ENCODE measurements at places on chromosomes 5 and 9.

DNA sequence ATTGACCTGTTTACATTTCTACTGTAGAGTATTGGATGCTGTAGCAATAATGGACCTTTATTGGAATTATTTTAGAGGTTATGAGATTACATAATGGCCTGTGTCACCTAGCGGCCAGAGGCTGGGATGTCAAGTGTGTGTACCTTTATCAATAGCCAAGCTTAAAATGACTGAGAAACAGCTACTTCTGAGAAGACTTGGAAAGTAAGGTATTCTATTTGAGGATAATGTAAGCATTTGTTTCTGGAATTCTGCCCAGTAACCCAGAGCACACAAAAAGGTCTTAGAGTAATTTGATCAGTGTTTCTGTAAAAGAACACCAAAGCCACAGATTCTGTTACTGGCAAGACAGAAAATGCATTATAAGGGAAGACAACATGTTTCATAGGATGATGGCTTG is 116.8 kb downstream of the MACIR start:
- DNase-seq, result no peak

DNA sequence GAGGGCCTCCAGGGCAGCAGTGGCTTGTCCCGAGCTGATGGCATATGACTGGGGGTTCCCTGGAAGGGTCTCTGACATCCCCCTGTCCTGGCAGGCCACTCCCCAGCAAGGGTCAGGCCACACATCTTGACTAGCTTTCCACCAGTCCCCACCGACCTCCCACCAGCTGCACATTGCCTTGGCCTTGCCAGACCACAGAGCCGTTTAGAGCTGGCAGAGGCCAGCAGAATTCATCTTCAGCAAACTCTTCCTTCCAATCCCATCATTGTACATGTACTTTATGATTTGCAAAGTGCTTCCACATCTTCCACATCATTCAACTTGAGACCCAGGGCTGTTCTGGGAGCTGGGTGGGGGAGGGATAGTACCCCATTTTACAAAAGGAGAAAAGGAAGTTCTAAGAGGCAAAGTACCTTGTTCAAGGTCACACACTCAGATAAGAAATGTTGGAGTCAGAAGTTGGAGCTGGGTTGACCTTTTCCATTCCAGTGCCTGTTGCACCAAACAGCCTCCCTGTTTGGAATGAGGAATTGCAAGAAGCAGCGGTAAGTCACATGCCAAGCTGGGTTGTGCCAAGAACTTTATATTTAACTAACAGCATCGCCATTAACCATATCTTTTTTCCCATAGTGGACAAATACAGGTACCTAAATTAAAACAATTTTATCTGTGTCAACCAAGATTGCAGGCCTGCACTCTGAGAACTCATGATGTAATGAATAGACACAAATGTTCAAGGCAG is 25.8 kb upstream of the COL15A1 start:
- DNase-seq, result no peak

GRCh38 chr5:7763621-7764072 is 87.3 kb downstream of the CFAP90 start:
- no peak for DNase-seq

DNA sequence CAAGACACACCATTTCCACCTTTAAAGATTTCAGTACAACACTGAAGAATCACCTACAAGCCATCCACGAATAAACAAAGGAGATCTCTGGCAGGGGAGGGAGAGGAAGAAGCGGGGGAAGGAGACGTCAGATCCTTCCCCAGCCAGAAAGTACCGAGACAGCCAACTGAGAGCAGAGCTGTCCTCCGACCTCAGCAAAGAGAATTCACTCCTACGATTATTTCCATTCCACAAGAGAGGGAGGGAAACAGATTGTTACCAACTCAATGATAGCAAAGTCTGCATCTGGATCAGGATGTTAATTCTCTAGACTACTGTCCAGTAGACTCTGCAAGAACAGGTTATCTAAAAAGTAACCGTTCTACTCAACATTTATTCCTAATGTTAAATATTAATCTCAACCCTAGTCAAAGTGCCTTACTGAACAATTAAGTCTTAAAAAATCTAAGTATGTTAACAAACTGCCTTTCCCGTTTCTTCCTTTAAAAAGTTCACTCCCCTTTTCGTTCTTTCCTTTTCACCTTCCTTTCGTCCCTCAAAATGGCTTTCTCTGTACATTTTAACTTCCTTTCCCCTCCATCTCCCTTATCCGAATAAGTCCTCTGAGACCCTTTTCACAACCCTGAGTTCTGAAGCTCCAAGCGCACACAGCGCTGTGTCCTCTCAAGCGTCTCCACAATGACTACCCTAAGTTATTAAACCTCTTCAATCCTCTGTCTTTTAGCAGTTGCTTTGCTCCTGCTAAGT is 1.4 kb downstream of the CHD1 start:
- DNase-seq, result no peak

- no peak for DNase-seq
Observed at GRCh38 chr9:34158362-34158869, 20.4 kb upstream of the UBAP1 start.

DNA sequence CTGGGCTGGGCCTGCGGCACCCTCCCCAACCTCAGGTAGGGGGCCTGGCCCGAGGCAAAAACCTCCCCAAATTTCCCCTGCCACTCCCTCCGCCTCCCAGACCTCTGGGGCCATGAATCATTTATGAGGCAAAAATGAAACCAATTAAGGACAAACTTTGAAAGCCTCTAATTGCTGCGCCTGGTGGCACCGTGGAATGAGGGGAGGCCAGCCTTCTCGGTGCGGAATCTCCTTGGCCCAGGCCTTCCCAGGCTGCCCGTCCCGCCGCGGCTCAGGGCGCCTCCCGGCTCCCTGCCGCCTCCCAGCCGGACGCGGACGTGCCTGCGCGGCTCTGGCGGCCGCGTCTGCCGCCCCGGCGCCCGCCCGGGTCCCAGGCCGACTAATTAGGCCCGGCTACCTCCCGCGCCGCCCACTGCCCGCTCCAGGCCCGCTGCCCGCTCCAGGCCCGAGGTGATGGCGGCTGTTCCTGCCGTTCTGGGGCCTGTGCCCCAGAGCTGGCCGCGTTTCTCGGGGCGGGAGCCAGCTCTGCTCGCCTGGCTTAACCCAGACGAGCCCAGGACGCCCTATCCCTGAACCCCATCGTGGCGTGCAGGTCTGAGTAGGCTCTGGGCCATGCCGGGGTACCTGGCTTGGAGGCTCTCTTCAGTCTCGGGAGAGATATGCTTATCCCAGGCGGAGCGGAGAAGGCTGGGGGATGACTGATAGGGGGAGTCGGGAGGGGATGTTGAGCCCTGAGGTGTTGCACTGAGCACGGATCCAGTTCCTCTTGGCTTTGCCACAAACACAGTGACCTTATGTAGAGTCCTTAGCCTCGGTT is 20.1 kb downstream of the CXXC5 start:
- no peak for DNase-seq

DNA sequence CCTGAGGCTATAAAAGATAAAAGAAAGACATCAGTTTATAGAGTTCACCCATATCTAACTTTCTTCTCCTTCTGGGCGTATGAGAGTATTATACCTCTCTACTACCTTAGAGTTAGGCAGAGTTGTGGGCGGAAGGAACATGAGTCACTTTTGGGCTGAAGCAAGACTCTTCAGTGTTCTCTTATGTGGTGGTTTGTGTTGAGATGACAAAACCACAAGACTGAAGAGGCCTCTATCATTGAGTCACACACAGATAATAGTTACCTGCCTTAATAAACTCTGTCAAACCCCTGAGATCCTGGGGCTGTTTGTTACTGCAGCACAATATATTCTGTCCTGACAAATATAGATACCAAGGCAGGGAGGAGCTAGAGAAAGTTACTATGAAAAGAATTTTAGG is 184.2 kb downstream of the EFNA5 start:
- no peak for DNase-seq

DNA sequence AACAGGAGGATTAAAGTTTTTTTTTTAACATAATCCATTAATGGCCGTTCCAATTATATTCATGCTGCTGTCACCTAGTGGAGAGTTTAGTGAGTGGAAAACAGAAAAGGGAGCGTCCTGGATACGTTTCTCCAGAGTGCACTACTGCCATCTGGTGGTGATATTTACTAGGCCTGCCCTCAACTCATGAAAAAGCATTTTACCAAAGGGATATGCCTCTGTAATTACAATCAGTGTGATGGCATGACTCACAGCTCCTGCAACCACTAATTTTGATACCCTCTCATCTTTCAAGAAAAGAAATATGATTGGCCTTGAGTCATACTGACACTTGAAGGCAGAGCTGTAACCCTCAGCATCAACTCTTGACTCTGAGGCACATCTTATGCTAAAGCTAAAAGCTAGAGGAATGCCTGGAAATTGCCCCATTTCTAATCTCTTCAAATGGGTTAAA is 20.1 kb downstream of the MINAR2 start:
- DNase-seq, result peak; percentile 73

DNA sequence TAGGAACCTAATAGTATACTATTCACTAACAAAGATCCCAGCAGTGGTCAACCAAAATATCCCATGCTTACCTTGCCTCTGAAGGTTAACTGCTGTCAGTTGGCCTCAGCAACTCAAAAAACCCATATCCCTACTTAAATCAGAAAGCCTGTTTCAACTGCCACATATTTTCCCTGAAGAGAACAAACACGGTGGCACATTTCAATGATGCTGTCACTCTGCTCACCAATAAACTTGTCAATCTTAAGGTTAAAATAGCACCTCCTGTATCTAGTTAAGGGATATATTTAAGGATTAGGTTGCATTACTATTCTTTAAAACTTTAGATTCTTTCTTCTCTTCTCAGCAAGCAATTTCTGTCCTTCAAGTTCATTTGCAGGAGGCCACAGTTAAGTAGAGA is 986.9 kb downstream of the CDH18 start:
- no peak for DNase-seq

DNA sequence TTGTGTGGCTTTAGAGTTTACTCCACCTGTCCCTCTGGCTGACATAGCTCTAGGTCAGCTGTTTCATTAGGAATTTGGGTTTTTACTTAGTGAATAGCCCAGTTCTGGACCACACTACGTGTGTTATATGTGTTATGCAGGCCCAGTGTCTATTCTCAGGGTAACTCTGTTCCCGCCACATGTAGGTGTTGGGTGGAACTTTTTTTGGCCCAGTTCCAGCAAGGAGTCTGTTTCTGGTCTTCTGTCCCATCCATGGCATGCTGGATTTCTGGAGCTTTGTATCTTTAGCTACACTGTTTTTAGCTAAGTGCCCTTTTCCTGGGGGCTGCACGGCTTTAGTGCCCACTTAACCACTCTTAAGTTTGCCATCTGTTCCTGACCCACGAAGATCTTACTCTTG is 15.5 kb downstream of the RMI1 start:
- DNase-seq, result no peak

DNA sequence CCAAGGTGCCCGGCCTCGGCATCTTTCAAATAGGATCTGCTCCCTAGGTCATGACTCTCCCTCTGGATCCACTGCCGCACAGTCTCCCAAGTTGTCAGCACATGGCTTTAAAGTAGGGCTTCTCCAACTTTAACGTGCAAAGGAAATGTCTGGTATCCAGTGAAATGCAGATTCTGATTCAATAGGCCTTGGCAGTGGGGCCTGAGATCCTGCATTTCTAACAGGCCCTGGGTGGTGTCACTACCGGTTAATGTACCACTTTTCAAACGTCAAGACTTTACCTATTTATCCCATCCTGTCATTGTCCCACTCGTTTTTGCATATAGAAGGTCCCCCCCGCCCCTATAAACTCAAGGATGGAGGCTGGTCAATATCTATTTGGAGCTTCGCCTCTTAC is 137.6 kb upstream of the ZNF618 start:
- DNase-seq, result no peak

GRCh38 chr9:129586685-129587084 is 34.2 kb downstream of the C9orf50 start:
- DNase-seq, result no peak

DNA sequence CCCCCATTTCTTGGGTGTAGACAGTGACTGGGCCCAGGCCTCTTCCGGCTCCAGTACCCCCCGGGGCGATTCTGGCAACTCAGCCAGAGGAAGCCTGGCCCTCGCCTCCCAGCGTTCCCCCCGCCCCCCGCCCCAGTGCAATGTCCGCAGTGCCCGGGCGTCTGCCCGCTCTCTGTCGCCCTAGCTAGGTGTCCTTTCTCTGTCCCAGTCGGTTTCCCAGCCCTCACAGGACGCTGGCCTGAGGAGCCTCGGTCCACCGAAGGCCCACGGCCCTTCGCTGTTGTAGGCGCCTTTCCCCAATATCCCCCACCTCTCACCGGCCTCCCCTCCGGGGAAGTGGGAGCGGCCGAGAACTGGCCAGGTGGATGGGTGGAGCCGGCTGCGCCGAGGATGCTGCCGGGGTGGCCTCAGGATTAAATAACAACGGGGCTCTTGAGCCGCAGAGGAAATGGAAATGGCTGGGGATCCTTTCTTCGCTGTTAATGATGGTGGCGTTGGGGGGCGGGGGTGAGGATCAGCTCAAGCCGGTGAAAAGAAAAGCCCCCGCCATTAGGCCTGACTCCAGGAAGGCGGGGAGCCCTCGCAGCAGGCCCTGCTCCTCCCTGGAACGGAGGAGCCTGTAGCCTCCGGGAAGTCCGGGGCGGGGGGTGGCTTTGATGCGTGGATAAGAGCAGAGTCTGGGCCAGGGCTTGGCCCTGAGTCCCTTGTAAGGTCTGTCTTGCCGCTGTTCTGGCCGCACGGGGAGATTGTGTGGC is 1.1 kb upstream of the SPRY4 start:
- peak; percentile 74 for DNase-seq

DNA sequence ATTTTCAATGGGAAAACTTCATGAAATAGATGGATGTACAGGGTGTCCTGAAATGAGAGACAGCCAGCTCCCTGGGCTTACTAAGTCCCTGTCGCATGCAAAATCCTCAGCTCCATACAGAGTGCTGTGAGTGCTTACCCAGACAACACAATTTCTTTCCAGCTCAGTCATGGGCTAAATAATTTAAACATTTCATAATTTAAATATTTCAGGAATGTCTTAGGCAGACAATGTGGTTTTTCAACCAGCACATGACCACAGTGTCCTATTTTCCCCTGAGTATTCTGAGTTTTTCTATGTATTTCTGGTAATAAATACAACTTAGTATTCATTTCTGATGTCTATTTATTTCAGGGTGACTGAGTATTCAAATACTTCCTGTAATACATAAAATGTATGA is 188.5 kb upstream of the SNX2 start:
- no peak for DNase-seq

GRCh38 chr5:121693864-121694263 is 157.8 kb upstream of the FTMT start:
- DNase-seq, result no peak

DNA sequence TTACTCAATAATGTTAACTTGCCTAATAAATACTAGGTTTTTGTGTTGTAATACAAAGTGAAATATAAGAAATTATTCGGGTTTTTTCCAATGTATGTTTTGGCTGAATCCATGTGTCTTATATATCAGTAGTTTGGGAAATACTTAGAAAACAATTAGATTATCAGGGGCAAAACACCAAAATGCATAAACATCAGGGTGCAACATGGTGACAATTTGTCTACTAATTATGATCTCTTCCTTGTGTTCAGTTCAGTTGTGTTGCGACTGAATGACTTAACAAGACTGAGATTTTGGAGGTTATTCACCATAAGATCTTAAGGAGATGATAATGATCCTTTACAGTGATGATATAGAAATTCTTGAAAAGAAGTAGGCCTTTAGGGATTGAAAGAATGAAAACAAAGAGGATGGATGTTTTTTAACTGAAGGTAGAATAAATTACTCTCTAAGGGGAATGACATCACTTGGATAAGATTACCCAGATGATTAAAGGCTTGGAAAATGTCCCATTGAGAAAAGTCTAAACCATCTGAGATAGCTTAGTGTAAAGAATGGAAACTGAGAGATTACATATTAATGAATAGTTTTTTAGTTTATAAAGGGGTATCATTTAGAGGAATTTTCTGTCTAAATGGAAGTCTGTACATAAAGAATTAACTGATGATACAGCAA is 415.8 kb downstream of the SPATA31D1 start:
- DNase-seq, result no peak

- DNase-seq, result no peak
Observed at GRCh38 chr9:127526655-127527559, 75.6 kb downstream of the LRSAM1 start.
